ENCODE measurements at places on chromosomes 6 and 20.

DNA sequence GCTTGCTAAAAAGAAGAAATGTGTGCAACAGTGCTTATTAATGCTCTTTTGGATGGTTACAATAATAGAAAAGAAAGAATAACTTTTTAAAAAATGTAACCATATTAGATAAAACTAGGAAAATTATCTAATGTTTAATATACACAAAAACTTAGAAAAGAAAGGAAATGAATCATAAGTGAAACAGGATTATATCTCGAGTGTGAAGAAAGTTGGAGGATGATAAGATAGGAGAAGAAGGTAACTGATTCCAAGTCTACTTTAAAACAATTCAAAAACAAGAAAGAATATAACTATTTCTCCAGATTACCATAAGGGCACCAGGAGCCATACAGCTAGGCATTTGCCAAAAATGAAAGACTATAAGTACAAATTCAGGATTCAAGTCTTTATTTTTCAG, 73.0 kb downstream of the PHIP start:
- no peak for DNase-seq

DNA sequence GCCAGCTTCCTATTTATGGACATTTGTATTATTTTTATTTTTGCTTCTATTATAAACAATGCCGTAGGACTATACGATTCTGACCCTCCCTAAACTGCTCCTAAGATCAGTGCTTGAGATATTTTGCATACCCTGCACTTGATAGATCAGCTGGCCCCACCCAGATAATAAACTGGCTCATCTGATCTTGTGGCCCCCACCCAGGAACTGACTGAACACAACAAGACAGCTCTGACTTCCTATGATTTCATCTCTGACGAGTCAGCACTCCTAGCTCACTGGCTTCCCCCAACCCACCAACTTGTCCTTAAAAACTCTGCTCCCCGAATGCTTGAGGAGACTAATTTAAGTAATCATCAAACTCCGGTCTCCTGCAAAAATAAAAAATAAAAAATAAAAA, 34.9 kb upstream of the TFAP2A start:
- no peak for DNase-seq

DNA sequence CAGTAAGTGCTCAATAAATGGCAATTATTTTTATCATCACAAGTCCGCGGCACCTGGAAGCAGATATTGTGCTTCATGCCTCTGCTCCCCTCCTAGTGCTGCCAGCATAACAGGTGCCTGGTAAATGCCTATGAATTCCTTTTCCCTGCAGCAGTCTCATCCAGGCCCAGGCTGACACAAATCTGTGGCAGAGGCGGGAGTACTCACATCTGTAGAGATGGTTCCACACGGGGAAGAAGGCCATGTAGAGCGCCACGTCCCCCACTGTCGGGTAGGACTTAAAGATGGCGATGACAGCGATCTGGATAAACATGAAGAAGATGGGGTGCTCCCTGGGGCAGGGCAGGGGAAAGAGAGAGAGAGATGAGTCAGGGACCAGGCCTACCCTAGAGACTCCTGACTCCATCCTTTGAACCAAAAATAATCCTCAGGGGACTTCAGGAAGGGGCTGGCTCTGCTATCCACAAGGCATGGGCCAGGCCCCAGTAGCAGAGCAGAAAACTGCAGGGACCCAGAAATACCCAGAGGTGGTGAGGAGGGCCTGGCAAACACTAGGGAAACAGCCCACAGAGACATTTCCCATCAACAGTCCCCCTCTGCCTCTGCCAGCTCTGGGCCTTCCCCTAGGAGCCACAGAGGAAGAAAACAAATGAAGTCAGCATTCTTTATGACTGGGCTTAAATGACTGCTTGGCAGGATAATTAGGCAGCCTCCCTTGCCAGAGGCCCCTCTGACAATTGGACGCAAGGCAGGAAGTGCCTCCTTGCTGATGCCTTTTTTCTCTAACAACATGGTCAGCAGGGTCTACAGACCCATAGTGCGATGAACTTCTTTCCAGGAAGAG, 23.0 kb downstream of the MAP1LC3A start:
- peak; percentile 71 for DNase-seq

DNA sequence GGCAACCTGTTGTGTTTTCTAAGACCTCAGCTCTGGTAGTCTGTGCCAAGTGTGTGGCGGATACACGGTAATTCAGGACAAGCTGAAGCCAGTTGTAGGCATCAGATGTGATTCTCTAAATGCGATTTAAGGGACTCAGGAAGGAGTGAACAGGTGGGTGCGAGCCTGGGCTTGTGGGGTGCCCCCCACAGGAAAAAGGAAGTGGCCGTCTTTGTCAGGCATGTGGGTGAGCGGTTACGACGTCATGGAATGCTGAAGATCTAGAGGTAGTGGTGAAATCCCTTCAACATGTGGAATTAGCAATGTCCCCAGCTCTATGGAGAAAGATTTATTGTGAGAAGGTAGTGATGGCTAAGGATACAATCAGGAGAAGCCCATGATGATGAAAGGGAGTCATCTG, 95.1 kb upstream of the EXOC2 start:
- DNase-seq: no peak

DNA sequence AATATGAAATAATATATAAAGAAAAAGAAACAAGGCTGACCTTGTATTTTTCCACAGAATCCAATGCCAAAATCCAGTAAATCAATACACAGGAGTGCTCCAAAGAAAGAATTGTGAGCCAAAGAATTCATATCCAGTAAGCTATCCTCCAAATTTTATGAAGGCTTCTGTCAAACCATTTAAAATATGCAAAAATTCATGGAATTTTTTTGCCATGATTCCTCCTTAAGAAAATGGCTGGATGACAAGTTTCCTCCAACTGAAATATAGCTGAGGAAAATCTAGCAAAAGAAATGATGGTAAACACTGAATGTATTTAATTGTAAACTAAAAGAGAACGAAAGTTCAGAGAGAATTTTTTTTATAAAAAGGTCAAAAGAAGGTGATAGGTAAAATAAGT, 290.3 kb downstream of the UBE3D start:
- no peak for DNase-seq

DNA sequence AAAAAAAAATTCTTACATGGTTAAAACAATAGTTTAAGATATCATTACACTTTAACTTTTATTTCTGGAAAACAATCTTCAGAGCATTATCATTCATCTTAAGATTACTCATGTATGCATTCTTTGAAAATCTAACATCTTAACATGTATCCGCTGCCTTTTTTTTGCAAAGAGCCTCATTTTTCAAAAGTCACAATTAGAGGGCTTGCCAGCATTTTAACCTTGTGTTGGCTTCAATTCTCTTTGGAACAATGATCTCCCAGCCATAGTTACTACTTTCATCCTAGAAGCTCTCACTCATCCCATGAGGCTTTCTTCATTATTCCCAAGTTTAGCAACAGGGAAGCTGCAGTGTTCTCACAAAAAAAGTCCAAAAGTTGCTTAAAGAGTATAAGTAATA, 330.8 kb downstream of the BCKDHB start:
- no peak for DNase-seq

GRCh38 chr20:9617940-9618339, 103.5 kb downstream of the LAMP5 start:
- DNase-seq: peak; percentile 25

DNA sequence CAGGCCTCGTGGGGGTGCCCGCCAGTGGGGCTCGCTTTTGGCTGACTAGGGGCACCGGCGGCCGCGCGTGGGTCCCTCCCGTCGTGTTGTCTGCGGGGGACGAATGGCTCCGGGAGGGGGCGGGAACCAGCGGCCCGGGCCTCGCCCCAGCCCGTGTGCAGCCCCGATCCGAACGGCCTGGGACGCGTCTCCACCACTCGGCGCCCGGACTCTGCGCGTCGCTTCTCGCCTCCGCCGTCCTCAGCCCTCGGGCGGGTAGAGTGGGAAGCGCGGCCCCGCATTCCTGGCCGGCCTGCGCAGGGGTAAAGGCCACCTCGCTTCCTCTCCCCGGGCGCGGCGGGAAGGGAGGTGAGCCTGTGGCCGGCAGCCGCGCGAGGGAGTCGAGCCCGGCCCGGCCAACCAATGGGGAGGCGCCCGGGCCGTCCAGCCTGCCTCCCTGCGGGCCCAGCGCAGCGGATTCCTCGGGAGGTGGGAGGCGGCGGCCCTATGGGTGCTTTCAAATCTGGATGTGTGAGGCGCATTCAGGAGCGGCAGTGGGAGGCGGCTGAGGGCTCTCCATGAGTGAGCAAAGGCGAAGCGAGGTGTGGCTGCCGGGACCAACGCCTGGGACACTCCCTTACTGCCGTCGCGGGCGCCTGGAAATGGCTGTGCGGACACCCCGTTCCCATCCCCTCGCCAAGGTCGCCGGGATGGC, 1.1 kb upstream of the ZBTB46 start:
- no peak for DNase-seq

- DNase-seq: no peak
These were observed 54.9 kb downstream of the TENT5A start for GRCh38 chr6:81697559-81697958.

DNA sequence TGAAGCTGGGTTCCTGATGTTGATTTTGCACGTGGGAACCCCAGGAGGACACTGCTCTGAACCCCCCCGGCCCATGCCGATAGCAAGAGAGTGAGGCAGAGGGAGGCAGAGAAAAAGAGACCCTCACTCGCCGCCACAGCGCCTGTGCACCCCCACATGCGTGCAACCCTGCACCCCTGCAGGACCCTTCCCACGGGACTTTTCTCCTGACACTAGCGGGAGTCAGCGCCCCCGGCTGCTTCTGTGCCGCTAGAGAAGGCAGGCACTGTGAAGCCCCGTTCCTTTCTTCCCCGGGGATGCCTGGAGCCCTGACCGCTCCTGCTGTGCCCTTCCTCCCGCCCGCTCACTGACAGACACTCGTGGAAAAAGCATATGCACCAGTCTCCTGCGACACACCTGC, 67.4 kb downstream of the GMPR start:
- DNase-seq: no peak

DNA sequence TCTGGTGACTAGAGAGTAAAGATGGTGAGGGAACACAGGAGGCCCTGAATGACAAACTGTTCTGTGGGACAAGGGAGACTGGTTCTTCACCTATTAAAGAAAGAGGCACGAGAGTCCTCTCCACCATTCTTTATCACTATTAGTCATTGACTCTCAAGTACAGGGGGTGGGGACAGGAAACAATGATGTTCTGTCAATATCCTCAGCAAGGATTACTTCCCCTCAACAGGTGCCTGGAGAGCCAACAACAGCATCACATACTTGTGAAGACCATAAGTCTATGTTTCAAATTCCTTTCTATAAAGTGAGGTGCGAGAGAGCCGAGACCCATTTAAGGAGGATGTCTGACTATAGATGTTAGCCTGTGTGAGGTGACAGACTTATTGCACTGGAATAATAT, 72.4 kb upstream of the TBC1D7 start:
- DNase-seq: no peak

DNA sequence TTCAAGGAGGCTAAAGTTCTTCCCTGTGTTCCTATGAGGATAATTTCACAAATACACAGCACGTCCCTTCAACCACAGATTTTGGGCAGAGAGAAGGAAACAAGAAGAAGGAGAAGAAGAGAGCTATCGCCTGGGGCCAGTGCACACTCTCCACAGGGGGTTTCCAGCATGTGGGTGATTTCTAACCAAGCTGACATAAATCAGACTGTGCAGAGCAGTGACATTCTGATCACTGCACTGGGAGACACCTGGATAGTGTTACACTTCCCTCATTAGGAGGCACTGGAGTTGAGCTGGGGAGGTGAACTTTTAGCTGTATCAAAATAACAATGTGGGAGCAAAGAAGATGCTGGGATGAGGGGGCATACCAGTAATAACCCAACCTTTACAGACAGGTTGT, 71.8 kb upstream of the CENPW start:
- no peak for DNase-seq

DNA sequence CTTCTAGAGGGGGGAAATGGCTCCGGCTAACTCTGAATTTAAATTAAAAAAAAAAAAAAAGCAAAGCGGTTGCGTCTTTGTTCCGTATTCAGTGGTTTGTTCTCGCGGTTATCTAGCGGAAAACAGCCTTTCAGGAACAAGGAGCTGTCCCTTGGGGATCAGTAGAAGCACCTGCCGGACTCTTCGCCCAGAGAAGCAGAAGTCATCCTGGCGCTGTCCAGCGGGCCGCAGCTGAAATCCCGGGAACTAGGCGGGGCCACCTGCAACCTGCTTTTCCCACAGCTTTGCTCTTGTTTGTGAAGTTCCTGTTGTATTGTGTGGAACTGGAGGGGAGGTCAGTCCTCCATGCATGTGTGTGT, 43.9 kb upstream of the GJE1 start:
- DNase-seq: no peak

GRCh38 chr6:168715643-168716481, 274.9 kb downstream of the SMOC2 start:
- DNase-seq: no peak

GRCh38 chr6:154528310-154528915, 17.9 kb upstream of the CNKSR3 start:
- DNase-seq: no peak

GRCh38 chr20:40393197-40394079, 295.6 kb downstream of the MAFB start:
- DNase-seq: no peak

- DNase-seq: no peak
These were observed 135.4 kb downstream of the JPH2 start for GRCh38 chr20:44051661-44052000.

GRCh38 chr6:87115402-87116135, 20.7 kb upstream of the CGA start:
- no peak for DNase-seq

DNA sequence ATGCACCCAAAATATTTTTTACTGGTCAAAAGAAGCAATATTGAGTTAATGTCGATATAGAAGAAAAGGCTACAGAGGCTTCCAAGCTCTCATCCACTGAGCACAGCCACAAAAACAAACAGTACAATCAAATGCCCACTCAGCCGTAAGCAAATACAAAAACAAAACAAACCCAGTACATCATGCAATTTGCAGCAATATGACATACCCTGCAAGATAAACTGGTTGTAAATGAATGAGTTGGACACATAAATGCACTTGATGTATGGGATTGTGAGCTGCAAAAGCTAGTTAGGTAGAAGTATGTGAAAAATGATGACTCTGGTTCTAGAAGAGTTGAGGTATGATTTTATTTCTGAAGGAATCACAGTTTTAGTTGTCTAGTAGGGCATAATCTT, 83.9 kb downstream of the SESN1 start:
- DNase-seq: no peak

DNA sequence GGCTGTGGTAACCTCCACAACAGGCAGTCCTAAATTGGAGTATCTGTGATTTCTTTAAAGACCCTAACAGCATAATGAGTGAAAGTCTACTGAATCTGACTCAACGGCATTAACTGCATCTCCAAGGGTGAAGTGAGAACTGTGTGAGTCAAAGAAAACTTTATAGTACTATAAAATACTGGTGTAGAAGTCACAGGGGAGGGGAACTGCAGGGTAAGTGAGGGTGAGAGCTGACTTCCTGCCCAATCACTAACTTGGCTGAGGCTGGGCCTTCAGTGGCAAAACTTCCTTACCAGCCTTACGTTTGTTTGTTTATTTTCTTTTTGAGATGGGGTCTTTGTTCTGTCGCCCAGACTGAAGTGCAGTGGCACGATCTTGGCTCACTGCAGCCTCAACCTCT, 109.8 kb downstream of the PTPRK start:
- no peak for DNase-seq

- DNase-seq: no peak
These were observed 22.6 kb downstream of the VSTM2L start for GRCh38 chr20:37925265-37926165.

- DNase-seq: peak; percentile 21
These were observed 31.9 kb upstream of the TXLNB start for GRCh38 chr6:139323511-139324300.
